Cortex of kidney (tissue), 1 donor: ENCODE measurements at places on chromosomes 4 and X.

DNA sequence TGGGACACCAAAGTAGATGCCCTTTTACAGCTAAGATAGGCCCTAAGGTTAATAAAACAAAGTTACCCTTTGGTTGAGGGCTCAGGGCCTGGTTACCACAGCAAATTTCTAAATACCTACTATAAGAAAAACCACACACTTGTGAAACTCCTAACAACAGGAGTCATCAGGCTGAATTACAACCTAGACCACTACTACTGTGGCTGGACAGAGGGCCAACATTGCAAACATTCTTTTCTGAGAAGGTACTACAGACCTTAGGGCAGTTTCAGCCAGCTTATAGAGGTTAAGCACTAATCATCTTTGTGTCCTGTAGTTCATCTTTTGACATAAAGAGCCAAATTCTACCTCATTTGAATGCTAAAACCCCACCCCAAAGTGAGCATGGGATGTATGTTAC lies 504.0 kb downstream of the RAPGEF2 start:
- no peak for DNase-seq

DNA sequence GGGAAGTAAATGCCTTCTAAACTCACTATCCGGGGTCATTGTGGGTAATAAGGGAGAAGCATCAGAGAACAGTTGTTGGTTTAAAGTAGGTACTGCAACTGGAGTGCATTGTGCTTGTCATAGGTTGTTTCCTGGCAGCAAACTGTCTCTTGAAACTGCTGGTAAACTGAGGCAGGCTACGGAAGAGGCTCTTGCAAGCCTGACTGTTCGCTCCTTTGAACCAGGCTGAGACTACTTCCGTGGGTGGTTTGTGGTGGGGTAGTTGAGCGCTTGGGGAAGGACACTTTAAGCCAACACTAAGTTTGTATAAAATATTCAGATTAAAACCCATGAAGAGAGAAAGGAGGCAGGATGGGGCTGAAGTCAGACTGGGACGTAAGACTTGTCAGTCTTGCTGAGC lies 45.2 kb upstream of the WDR1 start:
- no peak for DNase-seq

DNA sequence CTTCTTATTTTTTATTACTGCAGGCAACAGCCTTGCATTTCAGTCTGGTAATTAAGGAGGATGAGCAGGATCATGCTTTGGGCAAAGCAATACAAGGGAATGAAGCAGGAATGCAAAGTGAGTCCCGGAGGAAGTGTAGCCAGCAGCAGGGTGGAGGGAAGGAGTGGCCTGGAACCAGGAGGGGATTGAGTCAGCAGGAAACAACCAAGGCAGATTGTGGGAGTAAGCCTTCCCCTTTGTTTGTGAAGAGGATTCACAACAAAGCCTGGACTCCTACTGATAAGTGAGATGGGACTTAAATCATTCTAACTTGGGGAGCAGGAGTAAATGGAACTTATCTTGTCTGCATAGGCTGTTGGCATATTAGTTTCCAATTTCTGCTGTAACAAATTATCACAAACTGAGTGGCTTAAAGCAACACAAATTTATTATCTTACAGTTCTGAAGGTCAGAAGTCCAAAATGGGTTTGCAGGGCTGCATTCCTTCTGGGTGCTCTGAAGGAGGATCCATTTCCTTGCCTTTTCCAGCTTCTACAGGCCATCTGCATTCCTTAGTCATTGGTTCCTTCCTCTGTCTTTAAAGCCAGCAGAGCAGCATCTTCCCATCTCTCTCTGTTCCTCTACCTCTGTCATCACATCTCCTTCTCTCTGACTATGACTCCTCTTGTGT lies 93.2 kb upstream of the AP1S2 start:
- DNase-seq = no peak

DNA sequence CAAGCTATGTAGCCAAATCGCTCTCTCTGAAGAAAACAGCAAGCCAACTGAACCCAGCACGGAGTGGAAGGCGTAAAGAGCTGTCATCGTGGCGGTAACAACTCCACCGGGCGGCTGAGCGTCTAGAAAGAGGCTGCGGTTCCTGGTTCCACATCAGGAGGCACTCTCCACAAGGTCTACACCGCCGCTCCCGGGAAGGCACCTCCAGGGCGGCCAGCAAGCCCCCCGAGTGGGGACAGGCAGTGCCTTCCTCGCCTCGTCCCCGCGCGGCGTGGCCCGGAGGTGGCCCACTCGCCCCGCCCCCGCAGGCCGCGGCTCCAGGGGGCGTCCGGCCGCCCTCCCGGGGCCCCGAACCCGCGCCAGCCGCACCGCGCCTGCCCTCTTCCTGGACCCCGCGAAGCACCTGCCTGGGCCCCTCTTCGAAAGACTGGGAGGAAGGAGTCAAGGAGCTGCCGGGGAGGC lies 755 bp downstream of the KLHL8 start:
- no peak for DNase-seq

DNA sequence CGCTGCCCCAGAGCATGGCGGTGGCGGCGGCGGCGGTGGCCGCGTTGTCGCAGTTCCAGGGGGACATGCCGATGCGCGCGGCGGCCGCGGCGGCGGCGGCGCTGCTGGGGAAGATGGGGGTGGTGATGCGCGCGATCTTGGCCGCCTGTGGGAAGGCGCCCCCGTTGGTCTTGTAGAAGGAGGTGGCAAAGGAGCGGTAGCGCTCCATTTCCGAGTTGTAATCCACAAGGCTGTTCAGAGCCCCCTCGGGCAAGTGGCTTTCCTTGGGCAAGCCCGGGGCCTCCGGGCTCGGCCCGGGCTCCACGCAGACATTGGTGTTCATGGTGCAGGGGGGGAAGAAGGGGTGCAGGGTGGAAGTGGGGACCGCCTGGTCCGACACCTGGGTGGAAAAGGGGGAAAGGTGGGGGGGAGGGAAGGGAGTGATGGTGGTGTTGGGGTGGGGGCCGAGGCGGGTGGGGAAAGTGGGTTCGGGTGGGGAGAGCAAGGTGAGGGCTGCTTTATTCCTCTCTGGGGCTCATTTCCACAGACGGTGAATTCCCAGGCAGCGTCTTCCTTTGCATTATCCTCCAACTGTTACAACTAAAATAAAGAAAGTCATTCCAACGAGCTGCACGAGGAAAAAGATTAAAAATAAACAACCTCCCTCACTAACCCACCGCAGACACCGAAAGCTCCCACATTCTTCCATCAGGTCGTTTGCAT lies 3.1 kb downstream of the CXXC4 start:
- no peak for DNase-seq

- no peak for DNase-seq
Measured at GRCh38 chrX:40402831-40403533, 177.8 kb upstream of the ATP6AP2 start.

- no peak for DNase-seq
Measured at GRCh38 chr4:27360790-27361267, 500.2 kb downstream of the STIM2 start.

GRCh38 chr4:66482186-66482585 lies 811.9 kb upstream of the EPHA5 start:
- no peak for DNase-seq

DNA sequence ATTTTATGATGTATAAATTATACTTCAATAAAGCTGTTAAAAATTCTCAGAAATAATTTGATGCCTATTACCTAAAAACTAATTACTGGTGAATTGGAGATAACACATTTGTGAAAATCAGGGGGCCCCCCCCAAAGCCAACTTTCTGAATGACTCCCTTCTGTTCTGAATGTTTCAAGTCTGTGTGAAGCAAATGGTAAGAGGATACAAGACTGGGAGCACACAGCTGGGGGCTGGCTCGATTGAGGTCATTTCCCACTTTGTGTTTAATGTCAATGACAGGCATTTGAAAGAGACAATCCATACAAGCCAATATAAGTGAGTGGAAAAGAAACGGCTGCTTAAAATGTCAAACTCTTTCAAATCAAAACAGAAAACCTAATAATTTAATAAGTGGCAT lies 155.8 kb downstream of the SH2D1A start:
- no peak for DNase-seq

GRCh38 chrX:48083212-48083611 lies 11.8 kb upstream of the ZNF630 start:
- DNase-seq = no peak

DNA sequence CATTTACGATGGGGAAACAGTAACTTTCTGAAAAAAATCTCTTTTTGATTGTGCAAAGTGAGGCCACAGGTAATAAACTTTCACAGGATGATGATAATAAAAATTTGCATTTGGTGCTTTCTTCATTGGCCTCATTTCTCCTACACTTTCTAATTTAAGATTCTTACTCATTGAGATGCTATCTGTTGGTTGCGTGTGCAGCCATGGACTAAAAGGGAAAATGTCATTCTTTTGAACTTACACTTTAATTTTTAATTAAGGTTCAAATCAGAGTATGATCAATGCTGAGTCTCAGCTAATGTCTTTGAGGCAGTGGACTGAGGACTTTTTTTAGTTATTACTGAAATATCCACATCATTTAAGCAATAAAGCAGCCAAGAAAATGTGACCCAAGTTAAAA lies 87.6 kb downstream of the SEL1L3 start:
- DNase-seq = no peak

GRCh38 chrX:70324326-70324725 lies 34.4 kb downstream of the KIF4A start:
- no peak for DNase-seq

DNA sequence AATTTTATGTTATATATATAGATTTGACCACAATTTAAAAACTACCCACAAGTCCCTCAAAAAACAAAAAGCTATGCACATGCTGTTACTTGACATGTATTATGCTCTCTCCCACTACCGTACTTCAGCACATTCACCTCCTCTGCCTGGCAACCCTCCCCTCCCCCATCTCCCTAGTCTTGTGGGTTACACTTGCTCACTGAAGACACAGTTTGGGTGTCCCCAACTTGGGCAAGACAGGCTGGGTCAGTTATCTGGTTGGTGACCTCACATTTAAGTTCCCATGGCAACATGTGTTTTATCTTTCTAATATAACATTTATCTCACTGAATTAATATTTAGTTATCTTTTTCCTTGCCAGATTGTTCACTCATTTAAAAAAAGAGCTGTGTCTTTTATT lies 32.7 kb downstream of the SEC24D start:
- no peak for DNase-seq

DNA sequence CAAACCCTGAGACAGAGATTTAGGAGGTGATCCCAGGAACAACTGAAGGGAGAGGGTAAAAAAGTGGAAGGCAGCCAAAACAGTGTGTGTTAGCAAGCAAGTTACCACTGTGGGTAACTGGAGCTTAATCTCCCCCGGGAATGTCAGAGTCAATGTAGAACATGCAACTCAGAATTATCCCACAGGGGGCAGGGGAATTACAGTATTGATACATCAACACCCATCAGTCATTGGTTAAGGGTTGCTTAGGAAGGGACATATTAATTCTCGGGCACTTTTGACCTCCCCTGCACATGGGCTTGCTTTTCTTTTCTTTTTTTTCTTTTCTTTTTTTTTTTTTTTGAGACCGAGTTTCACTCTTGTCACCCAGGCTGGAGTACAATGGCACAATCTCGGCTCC lies 29.3 kb downstream of the CXorf58 start:
- DNase-seq = no peak

GRCh38 chr4:83104991-83105390 lies 9.5 kb downstream of the PLAC8 start:
- no peak for DNase-seq

DNA sequence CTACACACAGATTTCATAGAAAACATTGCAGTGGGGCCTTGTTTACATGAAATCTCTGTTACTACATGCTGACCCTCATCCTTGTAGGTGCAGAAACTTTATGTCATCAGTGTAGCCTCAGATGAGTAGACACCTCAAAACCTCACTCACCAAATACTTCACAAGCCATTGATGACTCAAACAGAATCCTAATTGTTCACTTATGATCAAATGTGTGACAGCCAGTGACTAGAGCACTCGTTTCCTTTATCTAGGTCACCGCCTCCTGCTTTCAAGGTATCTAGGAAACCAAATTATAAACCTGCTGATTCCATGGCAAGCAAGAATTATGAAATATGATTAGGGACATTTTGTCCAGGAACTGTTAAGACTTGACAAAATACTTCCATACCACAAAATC lies 255.8 kb upstream of the GPRIN3 start:
- DNase-seq = no peak

- DNase-seq = no peak
Measured at GRCh38 chr4:54230484-54231418, 1.7 kb downstream of the PDGFRA start.

DNA sequence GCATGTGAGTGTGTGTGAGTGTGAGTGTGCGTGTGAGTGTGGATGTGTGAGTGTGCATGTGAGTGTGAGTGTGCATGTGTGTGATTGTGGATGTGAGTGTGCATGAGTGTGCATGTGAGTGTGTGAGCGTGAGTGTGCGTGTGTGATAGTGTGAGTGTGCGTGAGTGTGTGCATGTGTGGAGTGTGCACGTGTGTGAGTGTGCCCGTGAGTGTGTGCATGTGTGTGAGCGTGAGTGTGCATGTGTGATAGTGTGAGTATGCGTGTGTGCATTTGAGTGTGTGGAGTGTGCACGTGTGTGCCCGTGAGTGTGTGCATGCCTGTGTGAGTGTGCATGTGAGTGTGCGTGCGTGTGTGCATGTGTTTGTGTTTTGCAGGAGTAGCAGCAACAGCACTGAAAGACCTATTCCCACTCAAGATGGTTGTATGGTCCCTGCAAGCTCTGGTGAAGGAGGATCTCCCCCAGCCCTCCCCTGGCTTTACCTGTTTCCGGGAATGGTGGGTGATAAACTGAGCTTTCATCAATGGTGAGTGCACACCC lies 30.7 kb upstream of the HELT start:
- no peak for DNase-seq

DNA sequence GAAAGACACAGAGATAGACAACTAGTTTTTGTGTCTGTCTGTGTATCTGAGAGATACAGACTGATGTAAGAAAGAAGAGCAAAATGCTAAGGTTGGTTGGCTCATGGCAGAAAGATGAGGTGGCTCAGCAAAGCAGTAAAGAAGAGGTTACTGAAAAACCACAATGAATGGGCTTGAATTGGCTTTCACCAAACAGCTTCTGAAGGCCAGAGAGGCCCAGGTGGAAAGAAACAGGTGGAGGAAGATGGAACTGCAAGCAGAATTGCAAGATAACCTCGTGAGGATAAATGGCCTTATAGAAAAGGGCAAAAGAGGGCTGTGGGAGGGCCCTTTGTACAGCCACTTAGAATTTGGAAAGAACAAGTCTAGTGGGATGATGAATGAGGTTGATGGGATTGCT lies 39.6 kb downstream of the GAB3 start:
- DNase-seq = no peak

GRCh38 chr4:98046665-98047064 lies 96.6 kb downstream of the STPG2 start:
- no peak for DNase-seq

GRCh38 chrX:95675794-95676193 lies 1008.8 kb upstream of the DIAPH2 start:
- DNase-seq = no peak

GRCh38 chr4:71355045-71355444 lies 16.2 kb downstream of the SLC4A4 start:
- no peak for DNase-seq

GRCh38 chr4:80963051-80963450 lies 67.5 kb upstream of the BMP3 start:
- DNase-seq = no peak

DNA sequence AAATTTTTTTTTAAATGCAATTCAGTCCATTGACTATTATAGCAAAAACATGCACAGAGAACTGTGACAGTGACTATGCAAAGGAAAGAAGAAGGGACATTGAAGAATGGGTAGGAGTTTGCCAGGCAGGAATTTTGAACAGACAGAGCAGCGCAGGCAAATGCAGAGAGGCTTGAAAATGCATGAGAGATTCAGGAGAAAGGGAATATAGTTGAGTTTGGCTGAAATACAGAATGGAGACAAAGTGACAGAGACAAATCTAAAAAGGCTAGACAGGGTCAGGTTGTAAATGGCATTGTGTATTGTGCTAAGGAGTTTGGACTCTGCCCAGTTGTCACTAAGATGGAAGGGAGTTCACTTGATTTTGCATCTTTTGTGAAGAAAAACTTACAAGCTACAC lies 42.4 kb upstream of the IL21 start:
- DNase-seq = no peak
